Breast epithelium (tissue), 4 donors: ENCODE measurements at places on chromosomes 3 and 15.

GRCh38 chr3:160174621-160175020 lies 50.6 kb upstream of the C3orf80 start:
- no peaks in the 10 kb centered on the region for H3K27me3 ChIP-seq
- no peaks in the 10 kb centered on the region for H3K36me3 ChIP-seq
- no peak overlapping the region for H3K27ac ChIP-seq
- DNase-seq, result no peak
- H3K4me1 ChIP-seq, result no peaks in the 10 kb centered on the region

DNA sequence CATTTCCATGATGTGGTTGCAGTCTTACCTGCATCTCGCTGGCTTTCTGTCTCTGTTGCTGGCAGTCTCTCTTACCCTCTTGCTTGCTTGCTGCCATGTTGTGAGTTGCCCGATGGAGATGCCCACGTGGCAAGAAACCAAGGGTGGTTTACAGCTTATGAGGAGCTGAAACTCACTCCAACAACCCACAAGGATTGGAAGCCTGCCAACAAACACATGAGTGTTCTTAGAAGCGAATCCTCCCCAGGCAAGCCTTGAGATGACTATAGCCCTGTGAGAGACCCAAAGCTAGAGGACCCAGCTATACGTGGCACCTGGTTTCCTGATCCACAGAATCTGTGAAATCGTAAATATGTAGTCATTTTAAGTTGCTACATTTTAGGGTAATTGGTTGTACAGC lies 490.9 kb upstream of the ADAMTS9 start:
- H3K27ac ChIP-seq, result no peak overlapping the region
- DNase-seq, result no peak
- H3K4me1 ChIP-seq, result no peaks in the 10 kb centered on the region

GRCh38 chr3:94405258-94406035 lies 342.6 kb downstream of the NSUN3 start:
- no peaks in the 10 kb centered on the region for H3K36me3 ChIP-seq
- H3K4me1 ChIP-seq, result no peaks in the 10 kb centered on the region
- DNase-seq, result no peak
- H3K27me3 ChIP-seq, result no peaks in the 10 kb centered on the region

DNA sequence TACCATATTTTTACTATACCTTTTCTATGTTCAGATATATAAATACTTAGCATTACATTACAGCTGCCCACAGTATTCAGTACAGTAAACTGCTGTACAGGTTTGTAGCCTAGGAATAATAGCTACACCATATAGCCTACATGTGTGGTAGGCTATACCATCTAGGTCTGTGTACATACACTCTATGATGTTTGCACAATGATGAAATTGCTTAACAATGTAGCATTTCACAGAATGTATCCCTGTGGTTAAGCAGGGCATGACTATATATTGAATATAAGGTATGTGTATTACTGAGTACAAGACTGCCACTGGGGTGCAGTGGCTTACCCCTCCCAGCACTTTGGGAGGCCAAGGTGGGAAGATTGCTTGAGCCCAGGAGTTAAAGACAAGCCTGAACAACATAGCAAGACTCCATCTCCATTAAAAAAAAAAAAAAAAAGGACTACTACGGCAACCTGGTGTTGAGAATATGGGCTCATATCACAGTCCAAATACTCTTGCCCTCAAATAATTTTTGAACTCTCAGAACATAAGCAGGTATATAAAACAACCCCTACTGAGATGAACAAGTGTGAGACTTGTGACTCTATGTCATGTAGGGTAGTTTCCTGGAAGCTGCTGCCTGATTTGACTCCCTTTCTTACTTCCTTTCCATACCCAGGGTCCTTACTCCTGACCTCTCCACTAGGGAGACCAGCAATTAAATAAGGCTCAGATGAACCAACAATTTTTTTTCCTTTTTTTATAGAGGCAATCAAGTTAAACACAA lies 4.8 kb downstream of the PPP1R14D start:
- no peak overlapping the region for H3K4me3 ChIP-seq
- H3K27ac ChIP-seq, result no peak overlapping the region
- H3K36me3 ChIP-seq, result no peaks in the 10 kb centered on the region
- no peaks in the 10 kb centered on the region for H3K27me3 ChIP-seq
- H3K4me1 ChIP-seq, result no peaks in the 10 kb centered on the region
- no peak for DNase-seq

DNA sequence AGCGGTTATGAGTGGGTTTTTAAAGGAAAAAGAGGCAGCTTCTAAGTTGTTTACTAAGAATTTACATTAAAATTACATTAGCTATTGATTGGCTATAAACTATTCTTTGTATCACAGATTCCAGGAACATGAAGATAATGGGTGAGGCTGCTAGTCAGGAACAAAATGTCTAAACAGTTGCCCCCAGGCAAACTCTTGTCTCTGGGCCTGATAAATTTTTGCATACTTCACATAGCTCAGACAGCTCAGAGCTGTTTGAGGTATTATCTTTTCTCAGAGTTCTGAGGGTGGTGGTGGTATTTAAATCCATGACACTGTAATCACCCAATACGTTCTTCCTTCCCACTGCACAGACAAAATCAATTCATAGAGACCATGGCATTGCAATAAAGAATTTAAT lies 2.1 kb upstream of the HACD2 start:
- no peak overlapping the region for H3K27ac ChIP-seq
- peaks cover 4% of the 10 kb centered on the region for H3K4me1 ChIP-seq
- H3K36me3 ChIP-seq, result no peaks in the 10 kb centered on the region
- H3K4me3 ChIP-seq, result no peak overlapping the region
- H3K27me3 ChIP-seq, result no peaks in the 10 kb centered on the region
